CD4-positive, alpha-beta memory T cell (primary cell): ENCODE measurements at places on chromosomes 5 and 9. TPM values are rescaled to one million over a fixed set of nuclear protein-coding genes. Genes with fewer than 3 reads are reported as not detected.

HINT1 gene
- total RNA-seq, result 278 TPM

ZNF366 gene
- 0.58 TPM for total RNA-seq

- DNase-seq, result no peak
- H3K36me3 ChIP-seq, result no peaks in the 10 kb centered on the region
- no peak overlapping the region for H3K27ac ChIP-seq
- no peaks in the 10 kb centered on the region for H3K27me3 ChIP-seq
Observed at GRCh38 chr5:9507974-9508373, 37.9 kb downstream of the SEMA5A start.

GRCh38 chr9:105173306-105173705 is 71.1 kb upstream of the SLC44A1 start:
- H3K4me3 ChIP-seq, result no peak overlapping the region
- DNase-seq, result no peak
- no peaks in the 10 kb centered on the region for H3K4me1 ChIP-seq
- no peak overlapping the region for H3K27ac ChIP-seq

DNA sequence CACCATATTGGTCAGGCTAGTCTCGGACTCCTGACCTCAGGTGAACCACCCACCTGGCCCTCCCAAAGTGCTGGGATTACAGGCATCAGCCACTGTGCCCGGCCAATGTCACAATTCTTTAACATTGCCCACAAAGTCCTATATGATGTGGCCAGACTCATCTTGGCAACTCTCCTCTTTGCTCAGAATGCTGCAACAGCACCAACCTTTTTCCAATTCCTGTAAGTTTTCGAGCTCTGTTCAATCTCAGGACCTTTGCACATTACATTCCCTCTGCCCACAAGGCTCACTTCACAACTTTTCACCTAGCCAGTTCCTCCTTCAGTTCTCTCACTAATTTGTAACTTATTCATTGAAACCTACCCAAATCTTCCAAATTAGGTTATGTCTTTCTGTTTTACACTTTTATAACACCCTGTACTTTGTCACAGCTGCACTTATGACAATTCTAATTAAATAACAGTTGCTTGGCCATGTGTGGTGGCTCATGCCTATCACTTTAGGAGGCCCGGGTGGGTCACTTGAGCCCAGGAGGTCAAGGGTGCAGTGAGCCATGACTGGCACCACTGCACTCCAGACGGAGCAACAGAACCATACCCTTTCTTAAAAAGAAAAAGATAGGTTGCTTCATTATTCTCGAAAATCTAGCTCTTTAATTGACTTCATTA is 30.9 kb upstream of the GLDC start:
- H3K27ac ChIP-seq, result no peak overlapping the region
- no peaks in the 10 kb centered on the region for H3K27me3 ChIP-seq
- peaks cover 12% of the 10 kb centered on the region for H3K4me1 ChIP-seq
- DNase-seq, result no peak
- no peak overlapping the region for H3K4me3 ChIP-seq

ROPN1L gene
- 0.42 TPM for total RNA-seq
